GM12891 (cell line): ENCODE measurements at places on chromosomes 3 and 15.

DNA sequence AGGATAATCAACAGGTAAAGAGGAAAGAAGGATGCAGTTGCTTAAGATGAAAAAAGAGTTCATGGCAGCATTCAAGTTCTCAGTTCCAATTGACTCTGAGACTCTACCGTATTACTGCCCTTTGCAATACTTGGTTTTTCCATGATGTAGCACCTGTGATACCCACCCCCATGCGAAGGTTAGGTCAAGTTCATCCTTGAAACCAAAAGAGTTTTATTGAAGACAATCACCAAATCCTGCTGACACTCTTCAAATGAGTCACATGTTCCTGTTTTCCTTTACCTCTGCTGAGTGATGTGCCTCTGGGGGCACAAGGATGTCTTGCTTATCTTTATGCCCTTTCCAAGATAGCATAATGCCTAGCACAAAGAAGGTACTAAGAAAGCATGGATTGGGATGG lies 111.3 kb upstream of the SLC7A14 start:
- DNase-seq = no peak

DNA sequence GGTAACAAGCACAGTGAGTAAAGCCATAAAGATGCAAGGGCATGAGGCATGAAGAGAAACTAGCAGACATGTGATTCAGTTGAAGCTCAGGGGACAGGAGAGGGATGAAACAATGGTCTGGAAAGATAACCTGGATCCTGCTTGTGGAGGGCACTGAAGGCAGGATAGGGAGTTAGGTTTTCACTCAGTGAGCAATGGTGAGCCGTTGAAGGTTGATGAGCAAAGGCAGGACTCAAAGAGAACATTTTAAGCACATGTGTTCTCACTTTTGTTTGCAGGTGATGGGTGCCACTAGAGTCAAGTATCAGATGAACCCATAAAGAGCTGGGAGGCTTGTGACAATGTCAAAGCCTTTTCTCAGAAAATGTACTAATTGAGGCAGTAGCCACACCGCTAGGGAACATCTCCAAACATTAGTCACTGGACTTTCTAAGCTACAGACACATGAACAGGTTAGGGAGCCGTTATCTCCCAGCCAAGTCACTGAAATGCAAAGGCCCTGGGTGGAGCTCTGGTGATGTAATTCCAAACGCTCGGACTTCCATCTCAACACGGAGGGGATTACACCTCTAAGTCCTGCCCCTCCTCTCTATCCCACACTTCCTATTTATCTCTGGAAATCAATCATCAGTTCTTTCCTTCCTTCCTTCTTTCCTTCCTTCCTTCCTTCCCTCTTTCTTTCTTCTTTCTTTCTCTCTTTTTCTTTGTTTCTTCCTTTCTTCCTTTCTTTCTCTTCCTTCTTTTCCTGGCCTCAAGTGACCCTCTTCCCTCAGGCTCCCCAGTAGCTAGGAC lies 22.7 kb downstream of the KLHL6 start:
- no peak for DNase-seq

DNA sequence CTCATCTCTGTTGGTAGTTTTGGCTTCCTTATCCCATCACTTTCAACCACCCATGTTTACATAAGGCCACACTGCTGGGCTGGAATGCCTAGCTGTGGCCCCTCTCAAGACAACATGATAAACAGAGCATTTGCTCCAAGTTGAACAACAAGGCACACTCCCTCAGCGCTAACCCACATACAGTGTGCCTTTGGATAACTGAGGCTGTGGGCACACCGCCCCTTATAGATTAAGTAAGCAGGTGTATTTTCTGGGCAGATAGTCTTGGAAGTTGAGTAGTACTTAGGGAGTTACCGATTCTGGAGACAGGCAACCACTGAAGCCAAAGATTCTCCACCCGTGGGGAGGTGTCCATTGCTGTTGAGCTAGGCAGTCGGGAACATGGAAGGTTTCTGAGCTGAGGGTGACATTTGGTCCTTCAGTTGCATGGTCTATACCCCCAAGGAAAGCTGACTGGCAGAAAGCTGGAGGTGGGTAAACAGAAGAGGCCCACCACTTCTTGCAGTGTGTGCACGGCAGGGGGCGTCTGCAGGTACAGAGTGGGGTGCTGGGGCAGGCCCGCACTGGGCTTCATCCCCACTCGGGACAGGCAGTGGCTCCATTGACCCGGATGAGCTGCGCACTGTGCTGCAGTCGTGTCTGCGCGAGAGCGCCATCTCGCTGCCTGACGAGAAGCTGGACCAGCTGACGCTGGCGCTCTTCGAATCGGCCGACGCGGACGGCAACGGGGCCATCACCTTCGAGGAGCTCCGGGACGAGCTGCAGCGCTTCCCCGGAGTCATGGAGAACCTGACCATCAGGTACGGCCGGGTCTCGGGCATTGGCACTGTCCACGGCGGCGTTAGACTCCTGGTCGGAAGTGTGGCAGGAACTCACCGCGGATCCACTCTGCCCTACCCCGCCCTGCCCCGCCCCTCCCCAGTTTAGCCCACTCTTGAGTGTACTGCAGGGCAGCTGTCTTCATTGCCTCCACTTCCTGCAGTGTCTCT lies 16.8 kb downstream of the NOX5 start:
- peak; percentile 41 for DNase-seq

DNA sequence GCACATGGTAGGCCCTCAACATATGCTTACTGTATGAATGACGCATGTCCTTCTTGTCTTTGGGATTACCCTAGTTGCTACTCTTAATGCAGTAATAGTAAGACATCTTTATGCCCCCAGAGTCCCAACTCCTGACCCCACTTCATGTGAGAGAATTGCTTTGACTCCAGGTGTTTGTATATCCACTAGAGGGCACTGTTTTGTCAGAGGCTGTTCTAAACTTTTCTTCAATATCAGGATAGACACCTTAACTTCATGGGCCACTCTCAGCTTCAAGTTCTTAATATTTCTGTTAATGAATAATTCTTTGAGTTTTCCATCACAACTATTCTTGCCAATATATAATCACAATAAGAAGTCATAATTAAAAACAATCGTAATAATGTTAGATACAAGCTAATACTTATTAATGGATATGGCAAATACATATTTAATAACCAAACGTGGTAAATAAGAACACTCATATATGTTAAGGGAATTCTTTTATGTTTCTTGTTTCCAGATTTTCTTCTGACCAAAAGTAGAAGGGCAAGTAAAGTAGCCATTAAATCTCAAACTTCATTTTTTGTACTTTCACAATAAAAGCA lies 337.2 kb upstream of the DNAJC19 start:
- DNase-seq = peak; percentile 10

DNA sequence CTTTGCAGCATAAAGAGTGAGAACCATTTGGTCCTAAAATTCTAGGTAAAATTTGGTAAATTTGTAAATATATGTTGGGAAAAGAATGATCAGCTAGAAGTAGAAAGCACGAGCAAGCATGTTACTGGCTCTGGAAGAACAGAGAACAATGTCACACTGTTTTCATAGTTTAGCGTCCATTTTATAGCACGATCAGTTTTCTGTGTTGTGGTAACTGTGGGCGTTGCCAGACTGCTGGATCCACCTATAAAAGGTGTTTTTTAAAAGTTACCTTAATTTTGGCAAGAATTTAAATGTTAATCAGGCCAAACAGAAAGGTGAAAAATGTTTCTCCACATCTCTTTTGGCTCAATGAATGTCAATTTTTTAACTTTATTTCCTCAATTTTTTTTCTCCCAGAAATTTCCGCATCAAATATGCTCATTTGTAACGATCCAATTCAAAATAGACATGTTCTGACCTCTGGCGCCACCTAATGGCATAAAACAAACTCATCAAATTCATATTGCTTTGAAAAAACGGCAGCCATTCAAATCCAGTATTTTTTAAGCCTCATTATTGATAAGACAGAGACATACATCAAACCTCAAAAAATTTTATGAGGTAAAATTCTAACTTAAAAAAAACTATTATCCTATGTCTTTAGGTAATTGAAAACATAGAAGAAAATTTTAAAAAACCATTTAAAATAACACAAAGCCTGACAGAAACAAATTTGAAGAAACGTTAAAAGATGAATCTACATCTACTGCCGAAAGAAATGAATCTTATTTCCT lies 5.5 kb upstream of the GP5 start:
- DNase-seq = no peak

- DNase-seq = no peak
Measured at GRCh38 chr3:178690571-178690970, 154.3 kb downstream of the KCNMB2 start.

- no peak for DNase-seq
Measured at GRCh38 chr15:24761704-24762302, 86.2 kb downstream of the NPAP1 start.

DNA sequence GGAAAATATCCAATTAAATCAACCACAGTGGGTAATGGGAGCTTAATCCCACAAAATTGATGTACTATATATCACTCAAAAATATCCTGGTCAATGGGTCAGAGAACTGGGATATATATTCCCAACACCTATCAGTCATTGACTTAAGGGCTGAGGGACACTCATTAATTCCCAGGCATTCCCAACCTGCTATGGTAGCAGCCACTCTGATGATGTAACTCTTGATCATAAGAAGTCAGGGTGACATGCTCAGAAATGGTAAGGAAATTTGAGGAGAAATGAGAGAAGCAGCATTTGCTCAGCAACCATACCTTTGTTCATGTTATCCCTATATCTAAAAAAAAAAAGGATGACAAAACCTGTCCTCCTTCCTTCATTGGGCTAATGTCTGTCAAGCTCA lies 3.1 kb upstream of the PLOD2 start:
- DNase-seq = no peak

GRCh38 chr3:13535905-13536304 lies 13.0 kb upstream of the FBLN2 start:
- no peak for DNase-seq

- no peak for DNase-seq
Measured at GRCh38 chr3:177464392-177465256, 267.3 kb upstream of the TBL1XR1 start.

- DNase-seq = no peak
Measured at GRCh38 chr3:40911264-40911663, 288.0 kb upstream of the CTNNB1 start.

DNA sequence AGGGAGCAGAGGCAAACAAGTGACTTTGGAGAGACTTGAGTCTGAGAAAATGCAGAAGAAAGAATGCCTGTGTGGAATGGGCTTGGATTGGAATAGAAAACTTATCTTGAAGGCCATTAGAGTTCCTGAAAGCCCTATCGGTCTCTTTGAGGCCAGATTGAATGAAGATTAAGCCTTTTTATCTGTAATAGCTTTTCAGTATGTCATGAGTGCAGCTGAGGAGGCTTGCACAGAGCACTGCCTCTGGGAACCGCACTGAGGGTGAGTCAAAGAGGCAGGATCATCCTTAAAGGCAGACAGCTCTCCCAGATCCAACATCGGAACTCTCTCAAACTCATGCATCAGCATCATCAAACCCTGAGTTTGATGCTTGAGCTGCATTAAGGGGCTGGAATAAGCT lies 515.2 kb downstream of the NTRK3 start:
- no peak for DNase-seq

DNA sequence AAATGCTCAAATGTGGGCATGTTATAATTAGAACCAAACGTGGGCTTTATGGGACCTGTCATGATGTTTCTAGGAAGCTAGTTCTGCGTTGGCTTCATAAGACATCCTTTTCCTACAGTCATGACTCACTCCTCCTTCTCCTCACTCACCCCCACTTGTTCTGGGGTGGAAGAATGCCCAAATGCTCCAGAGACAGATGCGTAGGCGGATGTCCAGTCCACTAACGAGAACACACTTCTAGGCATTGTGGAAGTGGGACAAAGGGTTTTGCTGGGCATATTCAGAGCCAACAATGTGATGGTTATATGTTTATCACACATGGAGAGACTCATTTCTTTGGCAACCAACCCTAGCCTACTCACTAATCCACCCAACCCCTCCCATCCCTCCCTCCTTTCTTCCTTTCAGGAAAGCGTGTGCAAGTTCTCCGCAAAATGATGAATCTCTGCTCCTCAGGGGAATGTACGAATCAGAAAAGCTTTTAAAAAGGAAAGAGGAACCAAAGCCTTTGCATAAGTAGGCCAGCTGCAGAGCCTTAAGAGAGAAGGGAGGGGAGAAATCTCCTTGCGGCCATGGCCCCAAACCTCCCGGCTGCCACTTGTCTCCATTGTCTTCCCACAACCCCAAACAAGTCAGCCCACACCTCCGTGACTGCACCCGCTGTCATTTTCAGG lies 123.0 kb upstream of the SPRED1 start:
- no peak for DNase-seq

- DNase-seq = no peak
Measured at GRCh38 chr15:49163678-49164077, 6.4 kb upstream of the GALK2 start.

DNA sequence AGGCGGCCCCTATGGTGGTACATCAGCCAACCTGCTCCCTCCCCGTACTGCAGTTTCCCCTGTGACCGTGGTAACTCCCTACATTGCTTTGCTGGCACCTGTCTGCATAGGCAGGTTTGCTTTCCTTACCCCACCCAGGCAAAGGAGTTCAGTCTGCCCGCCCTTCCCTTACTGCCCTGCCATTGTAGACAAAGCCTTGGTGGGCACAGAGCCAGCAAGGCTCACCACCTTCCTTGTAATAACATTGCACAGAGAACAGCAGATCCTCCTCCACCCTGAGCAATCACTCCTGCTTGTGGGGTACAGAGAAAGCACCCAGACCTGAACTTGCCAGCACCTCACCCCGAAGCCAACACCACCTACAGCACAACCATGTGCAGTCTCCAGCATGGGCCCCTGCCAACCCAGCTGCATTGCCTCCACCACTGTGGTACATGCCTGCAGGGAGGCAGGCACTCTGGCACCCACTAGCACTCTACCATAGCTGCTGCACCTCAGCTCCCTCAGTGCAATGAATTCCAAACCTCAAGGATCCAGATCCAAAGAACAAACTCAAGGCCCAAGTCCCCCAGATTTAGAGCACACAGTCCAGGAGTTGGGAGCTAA lies 192.7 kb upstream of the KCNMB2 start:
- DNase-seq = no peak

DNA sequence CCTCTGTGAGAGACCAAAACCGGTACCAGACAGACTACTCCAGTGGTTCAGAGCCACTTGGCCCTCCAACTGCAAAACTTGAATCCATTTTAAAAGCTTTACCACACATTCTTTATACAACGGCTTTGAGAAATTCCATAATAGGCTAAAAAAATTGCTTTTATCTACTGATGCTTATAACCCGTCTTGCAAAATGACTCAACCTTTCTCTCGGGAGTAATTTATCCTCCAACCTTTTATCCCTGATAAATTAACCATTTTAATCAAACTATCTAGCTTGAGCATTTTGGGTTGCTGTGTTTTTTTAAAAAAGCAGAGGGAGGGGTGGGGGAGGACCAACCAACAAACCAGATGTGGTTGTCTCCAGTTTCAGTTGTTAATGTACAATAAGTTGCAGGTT lies 275.7 kb upstream of the LRTM1 start:
- no peak for DNase-seq

GRCh38 chr3:46098319-46098761 lies 71.1 kb upstream of the XCR1 start:
- no peak for DNase-seq
